CD8-positive, alpha-beta memory T cell (primary cell): ENCODE measurements at places on chromosomes 3 and 15.

GRCh38 chr3:8567784-8568575 lies 66.4 kb downstream of the LMCD1 start:
- no peak for DNase-seq

DNA sequence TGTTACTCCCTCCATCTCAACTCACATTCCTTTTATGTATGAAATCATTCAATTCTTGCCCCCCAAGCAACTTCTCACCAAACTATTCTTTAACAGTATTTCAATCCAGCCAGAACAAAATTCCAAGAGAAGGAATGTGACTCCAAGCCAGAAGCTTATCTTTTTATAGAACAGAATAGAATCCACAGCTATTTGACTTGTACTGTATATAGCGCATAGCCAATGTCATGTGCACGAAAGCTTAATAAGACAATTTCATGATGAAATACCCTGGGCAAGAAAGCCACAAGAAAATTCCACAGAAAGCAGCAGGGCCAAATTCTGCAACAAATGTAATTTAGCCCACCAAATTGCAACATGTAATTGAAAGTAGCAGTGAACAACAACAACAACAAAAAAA lies 127.6 kb upstream of the UBE2E2 start:
- DNase-seq: no peak

DNA sequence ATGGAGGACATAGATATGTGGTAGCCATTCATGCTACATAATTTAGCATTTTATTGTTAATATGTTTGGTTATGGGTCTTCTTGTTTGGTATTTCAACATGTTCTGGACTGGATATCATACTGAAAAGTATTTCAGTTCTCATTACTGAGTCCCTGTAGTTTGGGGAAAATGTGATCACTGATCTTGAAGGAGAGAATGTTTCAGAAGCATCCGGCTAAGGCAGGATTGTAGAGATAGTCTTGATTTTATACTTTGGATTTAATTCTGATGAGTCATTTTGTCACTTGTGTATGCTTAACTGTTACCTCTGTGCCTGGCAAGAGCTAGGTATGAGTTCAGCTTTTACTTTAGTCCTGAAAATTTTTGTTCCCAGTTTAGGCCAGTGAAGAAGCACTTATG lies 7.1 kb downstream of the CHD2 start:
- no peak for DNase-seq

GRCh38 chr3:52352566-52352965 lies 36.4 kb downstream of the DNAH1 start:
- DNase-seq: peak; percentile 38

DNA sequence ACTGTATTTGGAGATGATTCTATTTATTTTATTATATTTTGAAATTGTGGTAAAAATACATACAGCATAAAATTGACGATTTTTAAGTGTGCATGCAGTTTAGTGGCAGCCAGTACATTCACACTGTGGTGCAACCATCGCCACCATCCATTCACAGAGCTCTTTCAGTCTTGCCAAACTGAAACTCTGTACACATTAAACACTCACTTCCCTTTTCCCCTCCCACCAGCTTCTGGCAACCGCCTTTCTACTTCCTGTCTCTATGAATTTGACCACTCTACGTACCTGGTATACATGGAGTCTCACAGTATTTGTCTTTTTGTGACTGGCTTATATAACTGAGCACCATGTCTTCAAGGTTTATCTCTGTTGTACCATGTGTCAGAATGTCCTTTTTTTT lies 303.3 kb upstream of the ATP10A start:
- DNase-seq: no peak

DNA sequence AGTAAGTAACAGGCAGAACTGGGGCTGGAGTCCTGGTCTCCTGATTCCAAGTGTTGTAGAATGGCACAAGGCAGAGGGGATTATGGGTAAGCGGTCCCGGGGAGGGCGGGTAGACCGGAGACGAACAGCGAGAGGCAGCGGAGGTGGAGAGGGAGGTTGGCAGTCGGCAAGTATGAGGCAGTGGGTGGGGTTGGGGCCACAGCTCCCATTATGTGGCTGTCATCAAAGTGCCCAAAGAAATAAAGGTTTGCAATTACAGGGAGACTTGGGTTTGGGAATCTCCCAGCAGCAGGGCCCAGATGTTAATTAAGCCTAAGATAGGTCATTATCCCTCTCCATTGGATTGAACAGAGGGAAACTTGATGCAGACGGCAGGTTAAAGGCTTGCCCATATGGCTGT lies 16.9 kb downstream of the FAM43A start:
- DNase-seq: no peak

GRCh38 chr3:132854856-132855535 lies 132.8 kb upstream of the NPHP3 start:
- no peak for DNase-seq

DNA sequence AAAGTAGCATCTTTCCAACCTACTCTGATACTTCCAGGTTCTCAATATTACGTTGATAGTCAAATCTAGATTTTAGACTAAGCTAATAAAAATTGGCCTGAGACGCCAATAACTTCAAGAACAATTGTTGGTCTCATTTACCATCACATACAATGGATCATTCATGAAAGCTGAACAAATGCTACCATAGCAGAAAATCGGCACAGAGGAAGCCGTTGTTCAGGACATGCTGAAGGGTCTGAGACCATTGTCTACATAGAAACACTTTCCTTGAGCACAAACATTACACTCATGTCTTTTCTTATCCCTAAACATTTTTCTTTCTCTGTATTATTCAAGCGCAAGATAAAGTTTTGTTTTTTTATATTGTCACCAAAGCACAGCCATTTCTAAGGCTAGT lies 37.2 kb upstream of the FHIT start:
- DNase-seq: no peak

- no peak for DNase-seq
Measured at GRCh38 chr3:125266971-125267370, 54.4 kb upstream of the SLC12A8 start.

GRCh38 chr3:138366006-138366759 lies 17.8 kb downstream of the MRAS start:
- no peak for DNase-seq

GRCh38 chr3:65961733-65962132 lies 77.0 kb downstream of the MAGI1 start:
- no peak for DNase-seq

- DNase-seq: no peak
Measured at GRCh38 chr15:47340571-47340920, 376.8 kb upstream of the SEMA6D start.

DNA sequence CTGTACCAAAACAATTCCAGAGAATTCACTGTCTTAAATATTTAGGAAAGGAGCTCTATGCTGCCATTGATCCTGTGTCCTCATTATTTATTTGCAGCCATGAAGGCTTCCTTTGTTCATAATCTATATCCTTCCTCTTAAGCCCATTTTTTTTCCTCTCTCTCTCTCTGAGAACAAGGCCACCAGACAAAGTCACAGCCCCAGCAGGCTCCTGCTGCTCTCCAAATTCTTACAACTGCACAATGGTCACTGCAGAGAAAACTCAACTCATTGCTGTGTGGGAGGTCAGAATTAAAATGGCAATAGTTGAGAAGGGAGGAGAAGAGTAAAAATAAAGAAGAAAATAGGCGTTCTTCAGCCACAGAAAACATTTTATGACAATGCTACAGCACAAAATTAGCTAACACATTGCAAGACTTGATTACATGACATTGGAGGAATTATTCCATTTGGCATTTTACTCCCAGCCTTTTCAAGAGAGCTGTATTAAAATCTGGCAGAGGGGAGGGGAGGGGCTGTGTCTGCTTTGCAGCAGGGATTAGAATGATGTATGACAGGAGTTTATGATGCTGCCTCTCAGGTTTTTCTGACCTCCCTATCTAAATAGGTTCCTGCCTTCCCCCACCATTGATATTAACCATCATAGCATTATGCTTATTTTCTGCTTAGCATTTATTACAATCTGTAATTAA lies 399.7 kb upstream of the THBS1 start:
- no peak for DNase-seq

DNA sequence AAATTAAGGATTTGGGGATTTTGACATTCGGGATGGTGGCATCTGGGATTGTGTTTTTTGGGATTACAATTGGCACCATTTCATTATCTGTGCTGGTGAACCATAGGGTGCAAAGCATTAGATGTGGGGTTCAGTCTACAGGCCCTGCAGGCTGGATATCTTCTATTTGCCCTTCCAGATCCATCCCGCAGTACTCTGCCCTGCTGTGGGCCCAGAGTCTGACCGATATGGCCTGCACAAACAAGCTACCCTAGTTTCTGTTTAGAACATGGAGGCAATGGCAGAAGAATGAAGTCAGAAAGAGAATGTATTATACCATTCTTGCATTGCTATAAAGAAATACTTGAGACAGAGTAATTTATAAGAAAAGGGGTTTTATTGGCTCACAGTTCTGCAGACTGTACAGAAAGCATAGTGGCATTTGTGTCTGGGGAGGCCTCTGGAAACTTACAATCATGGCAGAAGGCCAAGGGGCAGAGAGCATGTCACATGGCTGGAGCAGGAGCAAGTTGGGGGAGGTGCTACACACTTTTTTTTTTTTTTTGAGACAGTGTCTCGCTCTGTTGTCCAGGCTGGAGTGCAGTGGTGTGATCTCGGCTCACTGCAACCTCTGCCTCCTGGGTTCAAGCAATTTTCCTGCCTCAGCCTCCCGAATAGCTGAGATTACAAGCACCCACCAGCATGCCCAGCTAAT lies 93.7 kb downstream of the NCEH1 start:
- DNase-seq: no peak

GRCh38 chr3:45807681-45808540 lies 11.6 kb upstream of the SLC6A20 start:
- no peak for DNase-seq

DNA sequence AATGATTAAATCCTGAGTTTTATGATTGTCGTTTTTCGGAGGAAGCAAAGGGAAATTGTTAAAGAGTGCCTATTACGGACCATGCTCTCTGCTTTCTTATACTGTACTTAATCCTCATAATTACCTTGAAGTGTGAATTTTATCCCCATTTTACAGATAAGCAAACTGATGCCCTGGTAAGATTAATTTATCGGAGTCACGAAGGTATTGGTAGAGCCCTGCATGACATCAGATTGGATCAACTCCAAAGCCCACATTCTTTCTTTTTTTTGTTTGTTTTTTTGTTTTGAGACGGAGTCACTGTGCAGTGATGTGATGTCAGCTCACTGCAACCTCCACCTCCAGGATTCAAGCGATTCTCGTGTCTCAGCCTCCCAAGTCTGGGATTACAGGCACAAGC lies 1.6 kb upstream of the GNB4 start:
- DNase-seq: no peak

DNA sequence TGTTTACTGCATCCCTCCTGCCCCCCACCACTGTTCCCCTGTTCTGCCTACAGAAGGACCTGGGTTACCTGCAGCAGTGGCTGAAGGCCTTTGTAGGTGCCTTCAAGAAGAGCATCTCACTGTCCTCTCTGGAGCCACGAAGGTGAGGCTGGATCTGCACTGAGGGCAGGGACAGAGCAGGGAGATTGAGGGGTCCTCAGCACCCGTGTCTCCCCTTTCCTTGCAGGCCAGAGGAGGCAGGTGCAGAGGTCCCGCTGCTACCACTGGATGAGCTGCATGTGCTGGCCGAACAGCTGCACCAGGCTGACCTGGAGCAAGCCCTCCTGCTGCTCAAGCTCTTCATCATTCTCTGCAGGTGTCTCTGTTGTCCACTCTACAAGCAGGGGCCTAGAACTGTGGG lies 9.2 kb downstream of the NBEAL2 start:
- DNase-seq: no peak

DNA sequence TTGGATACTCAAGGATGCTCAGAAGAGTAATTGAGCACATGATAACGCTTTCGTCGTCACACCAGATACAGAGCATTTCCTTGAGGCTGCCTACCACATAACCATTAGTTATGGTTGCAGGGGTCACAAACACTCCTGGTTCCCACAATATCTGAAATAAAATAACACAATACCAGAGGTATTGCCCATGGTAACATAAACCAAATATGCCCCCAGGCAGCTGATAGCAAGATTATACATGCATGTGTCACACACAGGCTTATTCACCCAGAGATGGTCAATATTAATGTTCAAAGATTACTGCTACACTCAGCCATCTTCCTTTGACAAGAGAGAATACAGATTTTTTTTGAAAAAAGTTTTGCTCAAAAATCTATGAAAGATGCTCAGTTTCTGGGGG lies 7.3 kb downstream of the RPL39L start:
- no peak for DNase-seq

DNA sequence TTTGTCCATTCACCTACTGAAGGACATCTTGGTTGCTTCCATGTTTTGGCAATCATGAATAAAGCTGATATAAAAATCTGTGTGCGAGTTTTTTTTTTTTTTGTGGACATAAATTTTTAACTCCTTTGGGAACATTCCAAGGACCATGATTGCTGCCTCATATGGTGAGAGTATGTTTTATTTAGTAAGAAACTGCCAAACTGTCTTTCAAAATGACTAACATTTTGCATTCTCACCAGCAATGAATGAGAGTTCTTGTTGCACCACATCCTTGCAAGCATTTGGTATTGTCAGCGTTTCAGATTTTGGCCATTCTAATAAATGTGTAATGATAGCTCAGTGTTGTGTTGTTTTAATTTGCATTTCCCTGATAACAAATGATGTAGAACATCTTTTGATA lies 12.7 kb downstream of the TMEM108 start:
- DNase-seq: no peak

GRCh38 chr15:69150336-69150735 lies 10.1 kb upstream of the GLCE start:
- DNase-seq: no peak

DNA sequence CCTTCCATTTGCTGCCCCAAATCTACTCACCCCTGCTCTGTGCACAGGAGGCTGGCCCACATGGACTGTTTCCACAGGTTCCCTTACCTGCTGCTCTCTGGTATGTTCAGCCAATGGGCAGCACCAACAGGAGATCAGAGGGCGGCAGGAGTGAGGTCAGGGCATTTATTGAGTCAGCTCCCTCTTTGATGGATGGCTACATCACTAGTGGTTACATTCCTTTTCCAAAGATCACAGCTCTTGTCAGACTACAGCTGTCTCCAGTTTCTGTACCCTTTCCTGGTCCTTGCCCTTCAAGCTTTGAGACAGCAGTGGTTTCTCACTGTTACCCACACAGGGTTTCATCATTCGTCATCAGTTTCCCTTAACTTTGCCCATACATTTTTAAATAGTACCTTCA lies 325.1 kb downstream of the SUCLG2 start:
- DNase-seq: no peak

- no peak for DNase-seq
Measured at GRCh38 chr3:177832880-177833279, 635.6 kb upstream of the TBL1XR1 start.

DNA sequence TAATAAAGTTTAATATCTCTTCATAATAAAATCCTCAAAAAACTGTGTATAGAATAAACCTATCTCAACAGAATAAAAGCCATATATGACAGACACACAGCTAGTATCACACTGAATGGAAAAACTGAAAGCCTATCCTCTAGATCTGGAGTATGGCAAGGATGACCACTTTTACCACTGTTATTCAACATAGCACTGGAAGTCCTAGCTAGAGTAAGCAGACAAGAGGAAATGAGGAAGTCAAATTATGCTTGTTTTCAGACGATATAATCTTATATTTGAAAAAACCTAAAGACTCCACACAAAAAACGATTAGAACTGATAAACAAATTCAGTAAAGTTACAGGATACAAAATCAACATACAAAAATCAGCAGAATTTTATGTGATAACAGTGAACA lies 57.4 kb upstream of the DIPK2A start:
- DNase-seq: no peak

GRCh38 chr3:78141269-78141668 lies 1101.4 kb downstream of the ROBO2 start:
- no peak for DNase-seq
